Activated naive CD8-positive, alpha-beta T cell treated with anti-CD3 and anti-CD28 coated beads, Interleukin-2, amount 10 ng/mL, durations not matched to agents 7 days and 5 days (primary cell): ENCODE measurements at places on chromosomes 2 and 18.

DNA sequence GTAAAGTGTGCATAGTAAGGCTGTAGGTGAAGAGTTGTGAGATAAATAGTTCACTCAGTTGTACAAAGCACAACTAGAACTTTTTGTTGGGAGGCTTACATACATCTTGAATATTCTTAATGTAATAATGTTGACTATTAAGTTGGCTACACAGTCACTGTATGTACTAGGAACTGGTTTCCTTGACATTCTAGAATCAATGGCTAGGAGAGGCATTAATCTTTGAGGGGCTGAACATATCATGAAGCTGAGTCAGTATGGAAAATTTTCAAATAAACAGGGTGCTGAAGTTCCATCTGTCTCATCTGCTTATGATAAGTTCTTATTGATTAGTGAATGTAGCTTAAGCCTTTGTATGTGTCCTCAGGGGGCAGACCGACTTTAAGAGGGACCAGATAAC, 23.4 kb downstream of the METTL21A start:
- no peak for DNase-seq

DNA sequence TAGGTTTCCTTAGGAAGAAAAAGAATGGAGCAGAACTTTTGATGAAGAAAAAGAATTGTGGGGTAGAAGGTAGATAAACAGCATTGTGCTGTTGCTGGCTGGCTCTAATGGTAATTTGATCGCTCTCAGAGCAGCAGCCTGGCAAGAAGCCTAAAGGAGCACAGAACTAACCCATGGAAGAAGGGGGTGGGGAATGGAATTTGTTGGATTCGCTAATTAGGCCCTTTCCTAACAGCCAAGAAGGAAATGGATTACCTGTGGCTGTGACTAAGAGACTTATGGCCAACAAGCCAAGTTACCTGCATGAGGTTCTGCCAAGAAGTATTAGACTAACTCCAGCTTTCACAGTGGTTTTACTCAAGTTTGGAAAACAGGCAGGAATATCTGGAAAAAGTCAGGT, 210.6 kb downstream of the IKZF2 start:
- DNase-seq = no peak

DNA sequence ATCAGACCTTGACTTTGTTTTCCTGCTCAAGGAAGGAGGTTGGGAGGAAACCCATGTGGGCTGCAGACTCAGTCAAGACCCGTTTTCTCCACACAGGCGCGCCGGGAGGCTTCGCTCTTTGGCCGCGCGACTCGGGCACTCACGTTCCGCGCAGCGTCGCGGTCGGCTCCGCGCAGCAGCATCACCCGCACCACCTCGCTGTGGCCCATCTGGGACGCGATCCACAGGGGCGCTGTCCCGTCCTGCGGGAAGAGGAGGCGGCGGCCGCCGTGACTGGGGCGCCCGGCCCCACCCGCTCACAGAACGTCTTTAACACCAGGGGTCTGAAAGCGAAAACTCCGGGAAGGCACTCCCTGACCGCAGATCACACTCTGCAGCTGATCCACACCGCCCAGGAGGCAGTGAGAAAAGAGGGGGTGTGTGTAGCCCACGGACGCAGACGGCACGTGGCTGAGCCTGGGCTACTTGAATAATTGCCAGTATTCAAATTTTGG, 33.1 kb upstream of the NPC1 start:
- peak; percentile 35 for DNase-seq

- DNase-seq = no peak
Measured at GRCh38 chr18:69996951-69997798, 49.5 kb upstream of the CD226 start.

DNA sequence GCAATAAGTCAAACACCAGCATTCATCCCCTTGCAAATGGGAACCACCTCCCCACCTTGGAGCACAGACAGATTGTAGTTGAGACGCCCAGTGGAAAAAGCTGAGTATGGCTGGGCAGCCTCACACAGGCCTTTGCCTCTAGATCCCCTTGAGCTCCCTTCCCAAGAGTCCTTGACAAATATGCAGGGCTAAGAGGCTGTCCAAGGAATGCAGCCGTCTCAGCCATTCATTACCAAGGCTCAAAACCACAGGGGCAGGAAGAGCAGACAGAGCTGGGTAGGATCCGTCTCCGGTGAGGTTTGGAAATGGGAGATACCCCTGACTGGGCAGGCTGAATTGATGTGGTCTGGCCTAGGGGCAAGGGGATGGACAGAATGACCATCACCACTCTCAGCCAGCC, 557.1 kb downstream of the TNS1 start:
- DNase-seq = no peak
